Germinal center (tissue), 1 donor: ENCODE measurements at places on chromosomes 11 and 22.

GRCh38 chr22:37640591-37641560, 1.4 kb downstream of the SH3BP1 start:
- no peak for DNase-seq

DNA sequence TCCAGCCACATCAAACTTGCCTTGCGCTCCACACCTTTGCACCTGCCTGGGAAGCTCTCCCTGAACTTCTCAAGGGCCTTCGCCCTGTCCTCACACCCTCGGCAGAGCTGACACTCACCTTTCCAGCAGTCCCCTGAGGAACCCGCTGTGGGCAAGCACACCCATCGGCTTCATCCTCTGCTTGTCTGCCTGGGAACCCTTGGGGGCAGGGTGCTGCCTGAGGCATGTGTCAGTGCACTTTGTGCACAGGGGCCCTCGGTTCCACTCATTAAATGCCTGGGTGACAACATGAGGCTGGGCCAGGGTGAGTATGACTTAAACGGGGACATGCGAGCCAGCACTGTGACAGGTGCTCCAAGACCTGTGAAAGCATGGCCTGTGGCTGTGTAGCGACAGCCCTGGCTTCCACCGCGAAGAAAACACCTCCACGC, 2.6 kb upstream of the LRFN4 start:
- no peak for DNase-seq

DNA sequence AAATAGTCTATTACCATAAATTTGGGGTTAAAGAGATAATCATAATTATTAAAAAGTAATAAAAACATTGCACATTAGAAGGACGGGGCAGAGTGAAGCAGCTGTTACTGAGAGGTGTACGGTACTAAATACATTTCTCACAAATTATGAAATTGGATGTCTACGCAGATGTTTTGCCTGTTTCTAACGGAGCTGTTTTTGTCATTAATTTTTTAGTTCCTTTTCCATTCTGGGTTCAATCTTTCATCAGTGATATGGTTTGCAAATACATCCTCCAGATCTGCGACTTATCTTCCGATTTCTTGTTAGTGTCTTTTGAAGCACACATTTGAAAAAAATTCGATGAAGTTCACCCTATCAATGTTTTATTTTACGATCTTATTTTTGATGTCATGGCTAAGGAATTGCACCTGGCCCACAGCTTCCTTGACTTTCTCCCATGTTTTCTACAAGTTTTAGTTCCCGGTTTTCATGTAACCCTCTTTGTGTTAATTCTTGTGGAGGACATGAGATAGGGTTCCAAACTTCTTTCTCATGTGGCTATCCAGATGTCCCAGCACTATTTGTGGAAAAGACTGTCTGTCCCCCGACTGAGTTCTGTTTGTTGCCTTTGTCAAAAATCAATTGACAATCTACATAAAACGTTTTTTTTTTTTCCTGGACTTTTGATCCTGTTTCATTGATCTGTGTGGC, 21.3 kb upstream of the KRTAP5-6 start:
- no peak for DNase-seq

GRCh38 chr11:70826541-70827335, 425.6 kb downstream of the SHANK2 start:
- no peak for DNase-seq

DNA sequence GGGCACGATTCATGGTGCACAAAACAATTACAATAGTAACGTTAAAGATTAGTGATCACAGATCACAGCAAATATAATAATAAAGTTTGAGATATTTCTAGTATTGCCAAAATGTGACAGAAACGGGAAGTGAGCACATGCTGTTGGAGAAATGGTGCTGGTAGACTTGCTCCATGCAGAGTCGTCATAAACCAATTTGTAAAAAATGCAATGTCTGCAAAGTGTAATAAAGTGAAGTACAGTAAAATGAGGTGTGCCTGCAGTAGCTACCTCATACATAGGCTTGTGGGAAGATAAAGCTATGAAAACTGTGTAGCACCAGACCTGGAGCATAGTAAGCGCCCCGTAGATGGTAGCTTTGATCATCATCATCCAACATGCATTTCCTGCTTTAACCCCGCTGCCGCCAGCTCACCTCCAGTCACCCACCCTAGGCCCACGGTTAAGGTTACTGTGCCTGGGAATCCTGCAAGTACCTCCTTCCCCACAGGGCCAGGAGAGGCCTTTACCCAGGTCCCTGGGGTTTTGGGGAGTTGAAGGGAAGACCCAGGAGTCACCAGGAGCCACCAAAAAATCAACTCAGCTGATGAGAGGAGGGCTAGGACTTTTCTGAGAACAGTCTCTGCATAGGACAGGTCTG, 59.2 kb downstream of the MYO7A start:
- no peak for DNase-seq

DNA sequence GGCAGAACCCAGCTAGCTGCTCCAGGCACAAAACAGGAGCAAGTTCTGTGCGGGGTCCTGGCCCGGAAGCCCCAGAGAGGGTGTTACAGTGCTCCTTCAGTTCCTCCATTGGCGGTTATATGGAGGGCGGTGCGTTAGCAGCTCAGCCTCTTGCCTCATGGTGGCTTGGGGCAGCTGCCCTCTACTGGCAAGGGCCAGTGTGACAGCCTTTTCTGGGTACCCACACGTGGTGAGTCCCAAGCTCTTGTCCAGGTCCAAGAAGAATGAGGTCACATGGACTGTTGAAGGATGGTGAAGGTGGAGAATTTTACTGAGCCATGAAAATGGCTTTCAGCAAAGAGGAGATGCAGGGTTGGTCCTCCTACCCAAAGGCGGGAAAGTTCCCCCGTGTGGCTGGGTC, 100.5 kb downstream of the WT1 start:
- DNase-seq: no peak

DNA sequence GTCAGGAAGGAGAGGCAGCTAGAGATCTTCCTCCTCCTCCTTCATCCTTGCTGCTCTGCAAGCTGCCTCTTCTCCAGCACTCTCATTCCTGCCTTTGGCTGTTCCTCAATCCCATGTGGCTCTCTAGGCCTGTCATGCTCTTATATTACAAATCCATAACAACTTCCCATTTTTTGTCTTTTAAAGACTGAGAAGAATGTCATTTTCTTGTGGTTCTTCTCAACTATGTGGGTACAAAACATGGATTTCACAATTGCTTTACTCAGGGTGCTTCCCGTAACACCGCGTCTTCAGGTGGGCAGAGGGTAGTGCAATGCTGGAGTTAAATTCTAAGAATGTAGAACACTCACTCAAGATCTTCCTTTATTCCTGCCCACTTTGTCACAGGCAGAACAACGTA, 6.8 kb upstream of the CAT start:
- DNase-seq: no peak

DNA sequence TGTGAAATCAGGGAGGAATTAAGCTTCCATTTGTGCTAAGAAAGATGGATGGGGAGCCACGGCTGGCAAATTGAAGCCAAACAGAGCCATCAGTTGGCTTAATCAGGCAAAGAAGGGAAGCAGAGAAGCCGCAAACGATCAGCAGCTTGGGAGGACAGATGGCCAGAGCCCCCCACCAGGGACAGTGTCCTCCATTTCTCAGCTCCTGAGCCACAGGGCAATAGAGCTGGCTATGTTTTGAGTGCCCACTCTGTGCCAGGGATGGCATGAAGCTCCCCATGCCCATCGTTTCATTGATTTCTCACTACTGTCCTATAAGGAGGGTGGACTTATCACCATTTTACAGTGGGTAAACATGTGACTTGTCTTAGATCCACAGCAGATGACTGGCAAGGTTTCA, 126.3 kb upstream of the ASPHD2 start:
- DNase-seq: no peak

DNA sequence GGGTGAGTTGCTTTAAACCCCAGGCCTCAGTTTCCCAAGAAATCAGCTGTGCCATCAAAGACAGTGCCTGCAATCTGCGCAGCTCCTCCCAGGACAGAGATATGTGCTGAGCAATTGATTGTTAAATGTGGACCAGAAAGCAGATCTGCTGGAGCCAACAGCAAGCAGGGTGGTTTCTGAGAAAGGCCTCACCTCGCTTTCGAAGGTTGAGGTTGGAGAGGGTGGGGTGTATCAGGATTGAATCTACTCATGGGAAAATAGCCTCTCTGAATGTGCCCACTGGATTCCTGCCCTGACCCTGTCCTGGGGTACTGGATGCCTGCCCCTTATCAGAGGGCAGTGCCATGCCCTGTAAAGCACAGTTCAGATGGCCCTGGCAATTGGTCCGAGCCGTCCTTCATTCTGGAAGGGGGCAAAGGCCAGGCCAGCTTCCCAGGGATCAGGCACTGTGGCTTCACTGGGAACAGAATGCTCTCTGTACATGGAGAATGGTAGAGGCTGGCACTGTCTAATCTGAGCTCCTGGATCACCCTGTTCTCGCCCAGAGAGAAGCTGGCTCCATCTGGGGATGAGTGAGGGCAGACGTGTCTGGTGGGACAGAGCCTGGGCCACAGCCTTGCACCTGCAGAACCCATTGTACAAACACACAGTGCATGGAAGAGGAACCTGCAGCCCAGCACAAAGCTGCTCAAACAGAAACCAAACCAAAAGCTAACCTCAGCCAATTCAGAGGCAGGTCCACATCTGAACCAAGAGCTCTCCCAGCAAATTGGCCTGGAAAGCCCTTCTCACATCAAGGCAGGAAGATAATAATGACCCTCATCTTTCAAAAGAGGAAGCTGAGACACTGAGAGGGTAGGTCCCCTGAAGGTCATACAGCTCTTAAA, 15.2 kb downstream of the DHCR7 start:
- DNase-seq: no peak

GRCh38 chr22:50537765-50538164, 7.9 kb upstream of the KLHDC7B start:
- no peak for DNase-seq

GRCh38 chr11:102305352-102306047, 11.8 kb upstream of the BIRC3 start:
- no peak for DNase-seq

DNA sequence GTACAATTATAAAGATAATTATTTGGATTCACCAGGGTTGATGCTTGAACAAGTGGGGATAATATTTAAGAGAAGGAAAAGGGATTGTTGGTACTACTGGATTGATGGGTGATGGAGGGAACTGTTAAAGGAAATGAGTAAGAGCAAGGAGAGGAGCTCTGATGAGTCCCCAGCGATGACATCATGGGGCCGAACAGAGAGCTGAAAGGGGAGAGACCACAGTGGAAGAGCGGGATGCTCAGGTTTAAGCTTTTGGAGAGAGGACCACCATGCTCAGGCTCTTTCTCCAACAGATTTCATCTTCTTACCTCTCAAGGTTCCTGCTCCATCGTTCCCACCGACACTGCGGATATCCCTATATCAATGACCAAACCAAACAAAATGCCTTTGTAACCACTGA, 568.7 kb downstream of the ETS1 start:
- DNase-seq: no peak

DNA sequence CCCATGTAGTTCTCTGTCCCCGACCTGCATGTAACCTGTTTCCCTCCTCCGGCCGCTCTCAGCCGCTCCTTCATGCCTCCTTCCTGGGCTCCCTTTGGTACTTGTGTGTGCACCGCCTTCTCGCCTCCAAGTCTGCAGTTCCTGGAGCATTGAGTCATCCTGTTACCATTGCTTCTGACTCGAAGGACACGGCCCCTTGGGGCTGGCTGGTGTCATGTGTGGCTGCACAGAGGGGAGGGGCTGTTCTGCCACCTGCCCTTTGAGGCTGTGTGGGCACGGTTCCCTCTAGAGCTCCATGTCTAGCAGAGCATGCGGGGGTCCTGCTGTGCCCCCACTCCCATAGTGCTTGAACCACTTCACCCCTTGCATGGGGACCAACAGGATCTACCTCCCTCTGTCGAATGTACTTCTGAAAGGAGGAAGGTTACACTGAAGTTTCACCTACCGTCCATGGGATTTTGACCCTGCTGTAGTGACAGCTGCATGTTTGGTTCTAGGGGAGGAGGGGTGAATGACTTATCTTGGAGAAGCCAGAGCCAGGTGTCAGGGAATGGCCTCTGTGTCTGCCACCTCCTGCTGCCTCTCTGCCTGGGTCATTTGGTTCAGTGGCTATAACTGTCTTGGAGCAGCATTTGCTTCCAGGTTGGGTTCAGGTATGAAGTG, 39.6 kb downstream of the BCR start:
- DNase-seq: peak; percentile 83

DNA sequence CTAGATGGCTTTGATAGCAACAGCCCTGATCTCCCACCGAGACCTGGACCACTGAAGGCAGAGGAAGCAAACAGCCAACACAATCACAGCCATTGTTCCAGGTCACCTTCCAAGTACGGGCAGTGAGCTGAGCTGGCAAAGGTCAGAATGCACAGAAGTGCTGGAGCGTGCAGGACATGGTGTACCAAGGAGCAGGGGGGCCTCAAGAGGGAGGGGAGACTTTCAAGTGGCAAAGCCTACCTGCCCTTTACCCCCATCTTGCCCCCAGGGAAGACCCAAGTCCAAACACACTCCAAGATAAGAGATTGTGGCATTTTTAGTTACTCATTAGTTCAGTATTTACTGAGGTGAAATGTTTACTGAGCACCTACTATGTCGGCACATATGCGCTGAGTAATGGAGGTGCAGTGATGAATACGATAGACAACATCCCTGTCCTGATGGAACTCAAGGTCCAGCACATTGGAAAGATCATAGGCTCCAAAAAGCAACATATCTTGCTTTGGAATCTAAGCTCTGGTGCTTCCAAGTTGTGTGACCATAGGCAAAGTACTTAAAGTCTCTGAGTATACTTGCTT, 26.0 kb upstream of the TTC12 start:
- DNase-seq: no peak

DNA sequence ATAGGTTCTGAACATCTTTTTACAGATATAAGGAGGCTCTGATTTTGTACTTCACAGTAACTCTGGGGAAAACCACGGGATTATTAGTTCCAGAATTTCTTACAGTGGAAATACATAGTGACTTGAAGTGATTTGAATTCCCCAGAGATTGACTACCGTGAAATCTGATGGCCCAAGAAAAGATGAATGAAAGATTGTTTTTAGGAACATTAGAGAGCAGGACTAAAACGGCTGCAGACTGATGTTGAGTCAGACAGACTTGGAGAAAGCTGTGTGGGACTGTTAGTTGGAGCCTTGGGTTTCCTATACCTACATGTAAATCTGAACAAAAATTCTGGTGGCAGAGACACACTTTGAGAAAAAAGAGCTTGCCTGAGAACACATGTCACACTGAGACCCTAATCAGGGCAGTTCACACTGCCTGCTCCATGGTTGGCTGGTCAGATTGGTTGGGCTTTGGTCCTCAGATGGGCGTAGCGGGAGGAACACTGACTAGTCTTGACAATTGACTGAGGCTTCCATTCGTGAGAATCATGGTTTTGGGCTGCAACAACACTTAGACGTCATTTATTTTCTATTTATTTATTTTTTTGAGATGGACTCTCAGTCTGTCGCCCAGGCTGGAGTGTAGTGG, 6.8 kb downstream of the PPP6R3 start:
- DNase-seq: no peak

DNA sequence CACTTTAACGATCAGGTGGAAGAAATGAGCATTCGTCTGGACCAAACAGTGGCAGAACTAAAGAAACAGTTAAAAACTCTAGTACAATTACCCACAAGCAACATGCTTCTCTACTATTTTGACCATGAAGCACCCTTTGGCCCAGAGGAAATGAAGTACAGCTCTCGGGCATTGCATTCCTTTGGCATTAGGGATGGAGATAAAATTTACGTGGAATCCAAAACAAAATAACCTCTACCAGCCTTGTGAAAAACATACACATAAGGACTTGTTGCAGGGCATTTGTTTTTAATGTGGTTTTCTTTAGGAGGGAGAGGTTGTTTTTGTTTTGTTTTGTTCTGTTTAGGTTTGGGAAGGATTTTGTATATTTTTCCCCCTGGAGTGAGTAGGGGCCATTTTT, 14.2 kb upstream of the TECTA start:
- DNase-seq: no peak

- DNase-seq: no peak
These were observed 15.0 kb upstream of the RHOD start for GRCh38 chr11:67041602-67042001.
